ENCODE measurements at places on chromosomes 3 and 15.

DNA sequence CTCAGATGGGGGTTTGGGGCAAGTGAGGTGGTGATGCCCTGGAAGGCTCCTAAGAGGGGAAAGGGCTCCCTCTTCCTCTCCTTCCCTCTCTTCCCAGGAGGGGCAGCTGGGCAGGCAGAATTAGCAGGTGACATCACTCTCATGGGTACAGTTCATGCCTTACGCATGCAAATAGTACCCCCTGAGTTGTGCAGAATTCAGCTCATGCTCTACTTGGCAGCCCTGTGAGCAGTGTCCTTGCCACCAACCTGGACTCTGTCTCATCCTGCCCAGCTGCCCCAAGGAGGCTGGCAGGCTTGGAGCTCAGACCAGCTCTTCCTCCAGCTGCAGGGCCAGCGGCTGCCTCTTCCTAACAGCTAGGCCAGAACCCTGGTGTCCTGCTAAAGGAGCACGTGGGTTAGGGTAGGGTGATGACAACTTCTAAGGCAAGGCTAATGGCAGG, 3.3 kb downstream of the CHAC1 start:
- DNase-seq: no peak

DNA sequence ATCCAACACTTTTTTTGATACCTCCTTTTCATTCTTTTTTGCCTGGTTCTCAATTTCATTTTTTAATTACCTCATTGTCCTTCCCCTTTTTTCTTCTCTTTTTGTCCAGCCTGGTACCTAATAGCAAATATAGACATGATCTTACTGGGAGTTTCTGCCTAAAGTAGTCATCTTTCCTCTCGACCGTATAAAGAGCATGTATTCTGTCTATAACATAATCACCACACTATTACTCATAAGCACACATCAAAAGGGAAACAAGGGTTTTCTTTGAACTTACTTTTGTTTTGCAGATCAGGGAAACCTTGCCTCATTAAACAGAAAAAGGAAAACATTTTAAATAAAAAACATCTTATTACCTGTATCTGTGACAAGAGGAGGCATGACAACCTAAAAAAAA, 33.0 kb downstream of the FAM98B start:
- no peak for DNase-seq

DNA sequence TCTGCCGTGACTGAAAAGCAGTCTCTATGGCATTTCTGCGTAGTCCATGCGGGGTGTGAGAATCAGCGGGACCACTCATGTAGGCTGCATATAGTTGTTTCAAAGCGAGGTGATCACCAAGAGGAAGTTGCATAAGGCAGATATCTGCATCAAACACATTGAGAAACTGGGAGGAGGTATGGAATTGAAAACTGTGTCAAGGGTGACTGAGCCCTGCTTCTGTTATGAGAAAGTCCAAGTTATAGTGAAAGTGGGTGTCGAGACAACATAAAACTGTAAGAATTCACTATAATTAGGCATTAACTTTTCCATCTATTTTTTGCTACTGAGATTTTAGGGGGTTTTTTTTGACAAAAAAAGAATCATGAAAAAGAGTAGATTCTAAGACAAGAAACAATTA, 109.3 kb downstream of the ZIC1 start:
- DNase-seq: no peak

GRCh38 chr3:134001251-134001650, 28.5 kb downstream of the SLCO2A1 start:
- DNase-seq: no peak

- DNase-seq: no peak
Observed at GRCh38 chr3:171416061-171416460, 44.1 kb downstream of the TNIK start.

DNA sequence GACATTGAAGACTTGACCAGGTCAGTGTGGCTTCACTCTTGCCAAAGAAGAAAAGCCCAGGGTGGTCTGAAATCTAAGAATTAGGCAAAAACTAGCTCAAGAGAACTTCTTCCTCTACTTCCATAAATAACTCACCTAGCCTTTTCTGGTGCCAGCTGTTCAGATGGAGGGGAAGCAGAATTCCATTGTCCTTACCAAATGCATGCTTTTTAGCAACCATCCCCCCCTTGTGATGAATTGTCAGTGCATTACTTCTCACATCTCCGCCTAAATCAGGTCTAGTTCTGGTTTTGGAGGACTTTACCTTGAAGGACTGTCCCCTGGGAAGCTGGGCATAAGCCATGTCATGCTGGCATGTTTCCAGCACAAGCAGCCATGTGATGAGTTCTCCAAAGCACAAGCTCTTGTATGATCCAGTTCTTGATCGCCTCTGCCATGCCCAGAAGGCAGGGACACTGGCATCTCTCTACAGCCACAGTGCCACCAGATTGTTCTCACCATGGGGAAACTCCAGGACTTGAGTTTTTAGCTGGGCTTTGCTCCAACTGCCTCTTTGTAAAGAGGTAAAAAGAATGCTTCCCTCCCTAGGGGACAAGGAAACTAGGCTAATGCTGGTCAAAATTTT, 96.4 kb upstream of the IL12A start:
- no peak for DNase-seq

GRCh38 chr3:13135811-13136321, 62.6 kb upstream of the IQSEC1 start:
- DNase-seq: no peak

DNA sequence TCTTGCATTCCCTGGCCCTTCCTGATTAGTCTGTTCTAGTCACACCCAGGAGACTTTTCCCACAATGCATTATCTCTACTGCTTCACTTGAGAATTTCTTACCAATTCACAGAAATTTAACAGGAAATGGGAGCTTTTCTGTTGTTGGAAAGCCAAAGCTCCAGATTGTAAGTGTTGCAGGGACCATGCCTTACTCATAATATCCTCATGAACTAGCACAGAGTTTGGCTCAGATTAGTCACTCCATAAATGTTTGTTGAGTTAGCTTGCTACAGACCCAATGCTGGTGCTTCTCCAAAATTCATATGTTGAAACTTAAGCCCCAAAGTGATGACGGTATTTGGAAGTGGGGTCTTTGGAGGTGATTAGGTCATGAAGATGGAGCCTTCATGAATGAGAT, 232.6 kb downstream of the GAP43 start:
- DNase-seq: no peak

DNA sequence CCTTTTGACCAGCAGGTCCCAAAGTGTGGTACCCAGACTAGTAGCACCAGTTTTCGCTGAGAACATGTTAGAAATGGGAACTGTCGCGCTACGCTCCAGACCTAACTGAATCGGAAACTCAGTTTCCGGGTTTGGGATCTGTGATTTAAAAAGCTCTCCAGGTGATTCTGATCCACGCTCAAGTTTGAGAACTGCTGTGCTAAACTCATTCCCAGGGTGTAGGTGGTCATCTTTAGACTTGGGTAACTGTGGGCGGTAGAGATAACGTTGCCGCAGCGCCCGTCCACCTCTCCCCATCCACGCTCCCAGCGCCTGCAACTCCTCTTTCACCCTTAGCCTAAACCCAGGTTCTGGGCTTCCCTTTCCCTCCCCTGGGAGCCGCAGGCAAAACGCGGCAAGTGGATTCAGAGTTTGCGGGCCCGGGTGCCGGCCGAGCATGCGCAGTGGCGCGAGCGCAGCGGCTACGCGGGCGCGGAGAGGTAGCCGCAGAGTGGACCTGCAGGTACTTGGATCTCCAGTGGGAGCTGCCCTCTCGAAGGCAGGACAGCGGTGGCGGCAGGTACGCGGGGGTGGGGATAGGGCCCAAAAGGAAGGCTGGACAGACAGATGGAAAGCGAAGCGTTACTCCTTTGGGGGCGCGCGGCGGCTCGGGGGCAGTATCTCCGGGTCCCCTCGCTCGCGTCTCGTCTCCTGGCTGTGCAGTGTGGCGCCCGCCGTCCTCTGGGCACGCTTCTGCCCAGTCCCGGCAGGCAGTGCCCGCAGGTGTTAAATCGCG, at the start of gene PLS1:
Gene PLS1 (plus strand): TSS at position 443 of the 775 bp plus-strand sequence. CDS start 67,845 bp downstream, outside the sequence.
- peak; percentile 77 for DNase-seq

DNA sequence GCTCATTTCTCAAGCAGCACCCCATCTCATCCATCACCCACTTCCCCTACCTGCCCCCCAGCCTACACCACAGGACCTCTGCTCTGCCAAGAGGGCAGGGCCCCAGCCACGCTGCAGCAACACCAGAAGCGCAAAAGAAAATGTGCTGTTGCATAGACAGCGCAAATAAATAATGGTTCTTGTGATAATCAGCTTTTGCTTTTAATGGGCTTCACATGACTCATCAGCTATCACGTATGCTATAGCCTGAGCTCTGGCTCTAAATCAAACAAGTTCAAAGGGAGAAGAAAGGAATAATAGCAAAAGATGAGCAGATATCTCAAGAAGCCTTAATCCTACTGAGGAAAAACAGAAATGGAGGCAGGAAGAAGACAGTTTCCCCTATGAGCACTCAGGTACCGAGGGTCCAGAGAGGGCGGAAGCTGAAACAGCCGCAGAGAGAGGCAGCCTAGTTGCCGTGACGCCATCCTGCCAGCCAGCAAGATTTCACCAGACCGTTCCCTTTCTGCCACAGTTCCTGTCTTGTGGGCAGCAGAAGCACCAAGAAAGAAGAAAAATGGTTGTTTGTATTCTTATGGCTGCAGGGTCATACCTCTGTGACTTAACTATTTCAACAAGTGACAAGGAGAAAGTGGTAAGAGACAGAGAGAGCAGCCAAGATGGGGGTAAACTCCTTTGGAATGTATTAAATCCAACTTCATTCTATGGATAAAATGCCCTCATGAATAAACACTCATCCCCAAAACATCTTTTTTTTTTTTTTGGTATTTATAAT, 22.0 kb downstream of the RAB27A start:
- peak; percentile 75 for DNase-seq

- DNase-seq: no peak
Observed at GRCh38 chr3:136898954-136899353, 36.9 kb downstream of the NCK1 start.

DNA sequence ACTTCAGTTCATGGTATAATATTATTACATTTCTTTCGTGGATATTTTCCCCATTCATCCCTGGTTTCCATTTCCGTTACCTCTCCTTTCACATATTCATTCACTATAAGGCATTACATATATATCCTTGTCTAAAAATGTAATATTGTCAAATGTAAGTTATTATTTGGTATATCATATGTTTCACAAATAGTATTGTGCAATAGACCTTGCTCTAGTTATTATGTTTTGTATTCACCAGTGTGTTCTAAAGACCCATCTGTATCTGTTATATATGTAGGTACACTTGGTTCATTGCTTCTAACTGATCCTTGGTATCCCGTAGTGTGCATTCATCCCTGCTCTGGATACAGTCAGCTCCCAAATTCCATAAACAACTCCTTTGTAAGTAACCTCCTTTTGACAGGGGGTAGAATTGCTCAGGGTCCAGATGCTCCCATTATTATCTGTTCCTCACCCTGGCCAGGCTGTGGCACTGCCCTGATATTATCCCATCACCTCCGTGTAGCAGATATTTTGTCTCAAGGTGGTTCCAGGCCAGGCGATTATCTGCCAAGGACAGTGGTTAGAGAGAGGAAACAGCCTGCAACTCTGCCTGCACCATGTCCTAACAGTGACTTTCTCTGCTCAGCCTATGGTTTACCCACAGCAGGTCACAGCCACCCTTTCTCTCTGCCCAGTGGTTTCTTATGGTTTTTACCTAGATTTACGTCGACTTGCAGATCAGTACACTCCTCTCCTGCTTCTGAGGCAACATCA, 29.2 kb downstream of the PAQR9 start:
- no peak for DNase-seq

- no peak for DNase-seq
Observed at GRCh38 chr3:172179680-172180399, 140.5 kb downstream of the FNDC3B start.

DNA sequence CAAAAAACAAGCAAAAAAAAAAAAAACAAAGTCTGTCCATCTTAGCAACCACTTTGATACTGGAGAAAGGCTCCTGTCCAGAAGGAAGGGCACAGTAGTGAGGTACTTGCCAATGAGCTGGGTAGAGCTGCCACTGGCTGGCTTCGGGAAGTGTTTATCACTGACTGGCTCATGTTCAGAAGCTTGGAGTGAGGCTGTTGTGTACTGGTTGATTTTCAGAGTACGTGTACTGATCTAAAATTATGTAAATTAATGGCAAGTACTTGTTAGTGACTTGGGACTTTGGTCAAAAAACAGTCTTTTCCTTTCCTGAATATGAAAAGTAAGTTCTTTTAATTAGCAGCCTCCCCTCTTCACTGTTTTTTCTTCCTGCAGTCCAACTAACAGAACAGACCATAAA, 979 bp upstream of the ZNF621 start:
- no peak for DNase-seq

GRCh38 chr3:18223571-18223970, 201.6 kb downstream of the SATB1 start:
- no peak for DNase-seq

- no peak for DNase-seq
Observed at GRCh38 chr15:31516874-31517273, 190.2 kb downstream of the KLF13 start.

GRCh38 chr3:32616267-32616962, 45.8 kb upstream of the DYNC1LI1 start:
- DNase-seq: no peak

GRCh38 chr15:31276596-31277298, 49.9 kb upstream of the KLF13 start:
- no peak for DNase-seq

DNA sequence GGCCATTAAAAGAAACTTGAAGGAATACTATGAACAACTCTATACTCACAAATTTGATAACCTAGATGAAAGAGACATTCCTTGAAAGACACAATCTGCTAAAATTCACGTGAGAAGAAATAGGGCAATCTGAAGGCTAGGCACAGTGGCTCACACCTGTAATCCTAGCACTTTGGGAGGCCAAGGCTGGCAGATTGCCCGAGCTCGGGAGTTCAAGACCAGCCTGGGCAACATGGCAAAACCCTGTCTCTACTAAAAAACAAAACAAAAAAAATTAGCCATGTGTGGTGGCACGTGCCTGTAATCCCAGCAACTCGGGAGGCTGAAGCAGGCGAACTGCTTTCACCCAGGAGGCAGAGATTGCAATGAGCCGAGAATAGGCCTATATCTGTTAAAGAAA, 104.8 kb downstream of the HES1 start:
- no peak for DNase-seq

DNA sequence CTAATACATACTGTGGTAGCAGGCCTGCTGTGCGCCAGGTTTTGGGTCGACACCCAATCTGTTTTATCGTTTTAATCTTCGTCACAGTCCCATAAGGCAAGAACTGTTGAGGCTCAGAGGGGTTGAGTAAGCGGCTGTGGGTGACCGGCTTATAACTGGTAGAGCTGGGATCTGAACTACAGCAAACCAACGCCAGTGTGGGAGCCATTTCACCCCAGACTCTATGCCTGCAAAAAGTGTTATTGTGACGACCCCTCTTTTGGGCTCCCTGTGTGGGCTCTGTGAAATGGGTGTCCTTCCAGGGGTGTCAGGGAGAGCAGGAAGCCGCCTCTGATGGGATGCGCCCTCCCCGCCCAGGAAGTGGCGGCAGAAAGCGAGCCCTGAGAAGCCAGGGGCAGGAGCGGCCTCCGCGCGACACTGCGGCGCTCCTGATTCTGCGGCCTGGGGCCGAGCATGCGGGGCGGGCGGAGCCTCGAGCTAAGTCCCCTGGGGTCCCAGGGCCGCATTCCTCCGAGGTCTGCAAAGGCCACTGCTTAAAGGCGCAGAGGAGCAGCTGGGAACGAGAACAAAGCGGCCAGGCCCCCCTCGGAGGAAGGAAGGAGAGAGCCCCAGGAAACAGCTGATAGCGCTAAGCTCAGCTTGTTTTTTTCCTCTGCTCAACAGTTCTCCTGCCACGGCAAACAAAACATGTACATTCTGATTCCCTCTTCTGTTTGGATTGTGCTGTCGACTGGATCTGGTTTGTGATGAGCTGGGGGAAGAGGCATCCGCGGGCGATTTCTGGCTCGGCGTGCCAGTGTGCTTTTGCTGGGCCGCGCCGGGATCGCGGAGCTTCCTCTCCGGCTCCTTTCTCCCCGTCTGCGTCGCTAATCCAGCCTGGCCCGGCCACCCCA, 33.9 kb downstream of the GRK7 start:
- peak; percentile 33 for DNase-seq

GRCh38 chr15:50476143-50476542, 51.9 kb downstream of the USP8 start:
- no peak for DNase-seq

Measured in activated gamma-delta T cell treated with Interleukin-2 at 50 U/mL for 16 hours (primary cell).